Stimulated activated CD8-positive, alpha-beta memory T cell treated with anti-CD3 and anti-CD28 coated beads, Interleukin-7, amount 100 ng/mL, for 48 hours (primary cell): ENCODE measurements at places on chromosomes 13 and 19.

- no peak for DNase-seq
Observed at GRCh38 chr19:27676877-27677276, 1536.1 kb downstream of the UQCRFS1 start.

DNA sequence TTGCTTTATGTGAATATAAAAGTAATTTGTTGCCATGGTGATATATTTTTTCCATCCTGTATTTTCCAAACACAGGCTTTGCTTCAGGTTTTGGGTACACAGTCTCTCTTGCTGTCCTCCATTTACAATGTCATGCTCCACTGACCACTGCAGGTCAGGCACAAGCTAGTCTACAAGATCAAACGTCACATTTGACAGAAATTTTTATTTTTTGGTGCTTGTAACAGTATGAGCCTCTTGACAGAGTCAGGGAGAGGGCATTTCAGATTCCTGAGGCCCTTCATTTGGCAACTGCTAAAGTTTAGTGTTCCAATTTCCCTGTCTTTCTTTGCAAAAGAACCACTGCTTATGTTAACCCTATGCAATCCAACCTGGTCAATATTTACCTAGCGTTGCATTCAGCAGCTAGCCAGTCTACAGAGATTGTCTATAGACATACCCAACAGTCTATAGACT lies 175.0 kb downstream of the RFC3 start:
- no peak for DNase-seq

DNA sequence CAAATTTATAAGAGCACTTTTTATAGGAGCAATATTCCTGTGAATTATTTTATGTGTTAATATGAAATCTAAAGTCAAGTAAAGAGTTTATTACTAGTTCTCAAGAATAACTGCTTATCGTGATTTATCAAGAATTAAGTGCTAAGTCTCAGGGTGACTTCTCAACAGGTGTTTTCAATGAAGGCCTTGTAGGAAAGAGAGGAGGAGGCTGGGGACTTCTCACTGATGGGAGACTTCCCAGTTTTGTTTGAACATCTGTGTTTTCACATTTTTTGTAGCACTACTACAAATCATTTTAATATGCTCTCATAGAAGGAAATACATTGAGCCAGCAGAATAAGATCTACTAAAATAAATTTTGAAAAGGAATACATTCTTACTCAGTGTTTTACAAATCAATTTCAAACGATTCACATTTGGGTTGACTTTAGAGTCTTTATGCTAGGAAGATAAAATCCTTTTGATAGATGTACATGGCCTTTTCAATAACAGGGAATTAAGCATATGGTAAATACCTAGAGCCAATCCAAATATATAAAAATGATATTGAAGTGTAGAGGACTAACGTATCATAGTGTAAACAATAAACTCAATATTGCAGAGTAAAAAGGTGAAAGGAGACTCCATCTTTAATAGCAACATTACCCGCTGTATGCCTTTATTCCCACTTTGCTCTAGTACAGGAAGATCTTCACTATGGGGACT lies 6.8 kb downstream of the PCDH17 start:
- DNase-seq: no peak

DNA sequence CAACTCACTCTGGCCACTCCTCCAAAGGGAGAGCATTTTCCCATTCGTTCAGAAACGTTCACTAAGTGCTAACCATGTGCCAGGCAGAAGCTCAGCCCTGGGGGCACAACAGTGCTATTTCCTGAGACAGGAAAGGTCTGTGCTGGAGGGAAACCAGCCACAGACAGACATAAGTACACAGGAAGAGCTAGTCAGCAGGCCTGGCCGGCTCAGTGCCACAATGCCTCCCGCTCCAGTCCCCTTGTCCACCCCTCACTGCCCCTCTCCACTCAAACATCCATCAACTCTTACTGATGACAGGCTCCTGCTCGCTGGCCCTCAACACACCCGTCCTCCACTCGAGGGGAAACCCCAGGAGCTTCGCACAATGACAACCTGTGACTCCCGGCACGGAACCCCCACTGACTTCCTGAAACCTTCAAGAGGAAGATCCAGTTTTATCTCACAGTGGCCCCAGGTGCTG lies 11.3 kb upstream of the PLA2G4C start:
- no peak for DNase-seq

- DNase-seq: no peak
Observed at GRCh38 chr13:46715363-46715762, 81.6 kb downstream of the ESD start.

DNA sequence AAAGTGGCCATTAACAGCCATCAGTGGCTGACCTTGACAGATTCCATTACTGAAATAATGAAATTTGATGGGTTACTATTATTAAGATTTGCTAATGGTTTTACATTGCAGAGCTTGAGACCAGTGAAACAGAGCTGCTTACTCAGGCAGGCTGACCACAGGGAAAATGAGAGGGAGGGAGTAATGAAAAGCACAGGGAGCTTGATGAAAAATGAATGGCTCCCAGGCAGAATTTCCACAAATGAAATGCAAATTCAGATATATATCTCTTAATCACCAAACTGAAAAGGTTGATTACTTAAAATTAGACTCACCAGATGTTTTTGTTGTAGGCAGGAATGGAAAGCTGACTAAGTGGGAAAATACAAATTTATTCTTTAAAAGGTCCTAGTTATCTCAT lies 36.1 kb downstream of the HTR2A start:
- DNase-seq: no peak

DNA sequence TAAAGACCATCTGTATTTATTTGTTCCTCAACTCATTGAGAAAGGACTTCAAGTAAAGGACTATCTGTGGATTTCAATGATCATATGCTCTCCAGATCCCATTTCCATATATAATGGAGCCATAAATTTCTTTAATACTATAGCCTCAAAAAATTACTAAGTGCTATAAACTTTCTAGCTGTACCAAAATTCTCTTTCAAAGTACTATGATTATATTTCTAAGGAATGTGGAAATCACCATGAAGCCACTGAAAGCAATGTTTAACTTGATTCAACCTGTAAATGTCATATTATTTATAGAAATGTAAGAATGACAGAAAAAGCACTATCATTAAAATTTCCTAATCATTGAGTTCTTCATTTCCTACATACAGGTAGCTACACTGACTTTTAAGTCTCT lies 20.7 kb downstream of the TBC1D4 start:
- no peak for DNase-seq

- no peak for DNase-seq
Observed at GRCh38 chr19:8338835-8339234, 4.2 kb downstream of the KANK3 start.

GRCh38 chr19:18086590-18087138 lies at the start of gene IL12RB1:
Gene IL12RB1 (minus strand): TSS chr19:18086934. CDS start chr19:18086823, 111 bp downstream.
- DNase-seq: no peak

- DNase-seq: no peak
Observed at GRCh38 chr19:39070888-39071287, 13.3 kb upstream of the ACP7 start.

GRCh38 chr19:18586306-18586705 lies 2.3 kb upstream of the REX1BD start:
- no peak for DNase-seq

GRCh38 chr13:108963846-108964600 lies 334.6 kb downstream of the MYO16 start:
- DNase-seq: no peak

DNA sequence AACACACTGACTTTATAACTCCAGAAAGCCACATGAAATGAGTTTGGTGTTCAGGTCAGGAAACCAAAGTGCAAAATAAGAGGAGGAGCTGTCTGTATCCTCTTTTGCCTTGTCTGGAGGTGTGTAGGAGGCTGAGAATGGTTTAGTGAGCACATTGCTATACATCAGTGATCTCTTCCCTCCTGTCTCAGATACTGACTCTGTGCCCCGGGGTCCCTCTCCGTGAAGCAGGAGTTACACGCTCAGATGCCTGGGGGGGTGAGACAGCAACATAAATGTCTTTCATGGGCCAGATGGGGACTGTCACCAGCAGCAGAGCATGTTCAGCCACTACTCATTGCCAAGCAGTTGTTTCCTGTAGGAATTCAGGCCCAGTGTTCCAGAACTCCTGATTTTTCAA lies 285.4 kb downstream of the ATP8A2 start:
- no peak for DNase-seq

GRCh38 chr13:25992076-25992475 lies 59.7 kb downstream of the SHISA2 start:
- no peak for DNase-seq

DNA sequence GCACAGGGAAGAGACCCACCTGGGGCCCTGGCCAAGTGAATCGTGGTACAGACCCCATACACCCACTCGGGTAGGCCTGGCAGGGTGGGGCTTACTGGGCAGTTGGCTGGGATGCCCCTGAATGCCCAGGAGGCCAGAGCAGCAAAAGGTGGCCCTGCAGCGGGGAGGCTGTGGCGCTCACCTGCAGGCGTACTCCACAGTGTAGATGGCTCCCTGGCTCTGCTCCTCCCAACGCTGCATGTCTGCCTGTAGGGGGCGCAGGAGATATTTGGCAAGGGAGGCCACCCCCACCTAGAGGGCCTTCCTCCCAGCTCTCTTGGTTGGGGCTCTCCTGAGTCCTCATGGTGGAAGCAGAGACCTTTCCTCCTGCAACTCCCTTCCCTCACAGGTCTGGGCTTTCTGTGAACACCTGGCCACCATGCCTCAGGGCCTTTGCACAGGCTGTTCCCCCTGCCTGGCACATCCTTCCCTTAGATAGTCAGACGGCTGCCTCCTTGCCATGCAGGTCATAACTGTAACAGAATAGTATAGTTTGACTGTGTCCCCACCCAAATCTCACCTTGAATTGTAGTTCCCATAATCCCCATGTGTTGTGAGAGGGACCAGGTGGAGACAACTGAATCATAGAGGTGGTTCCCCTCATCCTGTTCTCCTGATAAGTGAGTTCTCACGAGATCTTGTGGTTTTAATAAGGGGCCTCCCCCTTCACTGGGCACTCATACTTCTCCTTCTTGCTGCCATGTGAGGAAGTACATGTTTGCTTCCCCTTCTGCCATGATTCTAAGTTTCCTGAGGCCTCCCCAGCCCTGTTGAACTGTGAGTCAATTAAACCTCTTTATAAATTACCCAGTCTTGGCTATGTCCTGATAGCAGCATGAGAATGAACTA lies 5.9 kb downstream of the BORCS8 start:
- DNase-seq: peak; percentile 46

- no peak for DNase-seq
Observed at GRCh38 chr19:54480051-54480450, 7.0 kb upstream of the CDC42EP5 start.

DNA sequence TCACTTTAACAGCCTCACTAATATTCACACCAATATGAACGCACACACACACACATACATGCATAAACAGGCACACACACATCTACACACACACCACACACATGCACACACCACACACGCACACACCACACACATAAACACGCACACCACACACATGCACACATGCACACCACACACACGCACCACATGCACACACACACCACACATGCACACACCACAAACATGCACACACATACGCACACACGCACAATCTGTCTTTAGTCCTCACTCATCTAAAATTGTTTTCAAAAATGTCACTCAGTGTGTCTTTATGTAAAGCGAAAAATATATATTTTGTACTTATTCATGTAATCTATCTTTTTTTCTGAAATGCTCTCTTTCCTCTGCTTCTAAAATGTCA lies 158.1 kb upstream of the SGCG start:
- DNase-seq: no peak

- DNase-seq: no peak
Observed at GRCh38 chr19:13024126-13024950, 29.1 kb downstream of the NFIX start.

GRCh38 chr13:45331692-45332035 lies 9.3 kb downstream of the TPT1 start:
- no peak for DNase-seq

- DNase-seq: no peak
Observed at GRCh38 chr19:347946-348861, 3.6 kb upstream of the MIER2 start.

DNA sequence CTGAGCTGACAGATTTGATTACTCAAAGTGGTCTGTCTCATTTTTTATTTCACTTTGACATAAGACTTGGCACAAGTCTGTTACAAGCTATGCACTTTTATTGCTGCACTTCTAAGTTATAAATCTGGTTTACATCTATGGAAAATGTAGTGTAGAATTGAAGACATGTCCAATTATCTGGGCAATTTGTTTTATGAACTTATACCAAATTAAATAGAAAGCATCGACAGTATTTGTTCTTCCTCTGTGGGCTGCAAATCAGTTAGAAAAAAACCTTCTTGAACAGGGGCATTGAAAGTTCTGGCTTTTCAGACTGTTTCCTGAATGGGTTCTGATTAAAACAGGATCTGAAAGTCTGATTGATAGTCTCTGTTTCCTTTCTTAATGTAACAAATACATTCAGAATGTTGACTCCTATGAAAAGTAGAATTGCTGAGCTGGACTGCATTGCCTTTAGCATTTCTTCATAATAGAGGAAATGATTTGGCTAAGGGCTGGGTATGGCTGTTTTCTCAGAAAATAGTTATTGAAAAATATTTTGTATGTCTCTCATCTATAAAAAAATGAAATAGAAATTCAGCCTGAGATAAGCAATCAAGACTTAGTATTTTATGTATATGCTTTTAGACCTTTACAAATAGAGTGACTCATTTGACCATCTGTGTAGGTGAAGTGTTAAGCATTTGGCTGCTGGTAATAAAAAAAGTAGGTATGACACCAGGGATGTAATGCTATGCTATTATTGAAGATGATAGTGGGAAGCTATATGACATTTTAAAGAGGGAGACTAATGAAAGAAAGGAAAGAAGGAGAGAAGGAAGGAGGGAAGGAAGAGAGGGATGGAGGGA lies 210.9 kb upstream of the SPRY2 start:
- no peak for DNase-seq

GRCh38 chr19:7917267-7918061 lies 2.7 kb upstream of the SNAPC2 start:
- no peak for DNase-seq

GRCh38 chr13:100664171-100664900 lies 10.3 kb downstream of the TMTC4 start:
- DNase-seq: no peak

DNA sequence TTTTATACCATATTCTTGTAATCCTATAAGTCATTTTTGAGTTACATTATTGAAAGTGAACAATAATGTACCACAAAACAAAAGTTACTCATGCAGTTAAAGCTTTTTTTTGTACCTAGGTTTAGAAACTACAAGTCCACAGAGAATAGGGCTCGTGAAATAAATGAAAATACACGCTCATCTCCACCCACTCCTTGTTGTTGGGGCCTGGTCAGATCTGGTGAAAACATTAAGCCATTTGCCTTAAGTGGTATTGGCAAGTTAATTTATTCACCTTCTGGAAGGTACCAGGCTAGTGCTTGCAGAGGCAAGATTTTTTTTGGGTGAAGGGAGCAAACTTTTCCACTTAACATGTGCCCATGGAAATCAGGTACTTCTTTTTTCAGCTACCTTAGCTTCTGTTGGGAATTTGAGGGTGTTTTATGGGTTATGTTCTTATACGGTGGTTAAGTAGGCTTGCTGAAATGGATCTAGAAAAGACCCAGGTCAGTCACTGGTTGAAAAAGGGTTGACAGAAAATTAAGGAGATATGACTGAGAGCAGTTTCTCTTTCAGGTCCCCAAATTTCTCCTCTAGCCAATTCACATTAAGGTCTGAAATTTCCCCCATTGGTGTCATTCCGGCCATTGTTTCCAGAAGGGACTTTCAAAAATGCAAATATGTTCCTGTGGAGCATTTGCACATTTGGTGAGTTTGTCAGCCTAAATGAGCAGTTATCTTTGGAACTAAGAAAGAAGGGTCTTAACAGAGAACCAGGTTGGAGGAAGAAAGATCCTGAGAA lies 143.3 kb downstream of the KCNRG start:
- DNase-seq: no peak
